ENCODE measurements at places on chromosomes 13 and 19.
A peak's percentile ranks its signal among the peaks of the same experiment; 100 is the strongest.

- no peak for DNase-seq
These were observed 31.6 kb upstream of the ZNF724 start for GRCh38 chr19:23281663-23282276.

DNA sequence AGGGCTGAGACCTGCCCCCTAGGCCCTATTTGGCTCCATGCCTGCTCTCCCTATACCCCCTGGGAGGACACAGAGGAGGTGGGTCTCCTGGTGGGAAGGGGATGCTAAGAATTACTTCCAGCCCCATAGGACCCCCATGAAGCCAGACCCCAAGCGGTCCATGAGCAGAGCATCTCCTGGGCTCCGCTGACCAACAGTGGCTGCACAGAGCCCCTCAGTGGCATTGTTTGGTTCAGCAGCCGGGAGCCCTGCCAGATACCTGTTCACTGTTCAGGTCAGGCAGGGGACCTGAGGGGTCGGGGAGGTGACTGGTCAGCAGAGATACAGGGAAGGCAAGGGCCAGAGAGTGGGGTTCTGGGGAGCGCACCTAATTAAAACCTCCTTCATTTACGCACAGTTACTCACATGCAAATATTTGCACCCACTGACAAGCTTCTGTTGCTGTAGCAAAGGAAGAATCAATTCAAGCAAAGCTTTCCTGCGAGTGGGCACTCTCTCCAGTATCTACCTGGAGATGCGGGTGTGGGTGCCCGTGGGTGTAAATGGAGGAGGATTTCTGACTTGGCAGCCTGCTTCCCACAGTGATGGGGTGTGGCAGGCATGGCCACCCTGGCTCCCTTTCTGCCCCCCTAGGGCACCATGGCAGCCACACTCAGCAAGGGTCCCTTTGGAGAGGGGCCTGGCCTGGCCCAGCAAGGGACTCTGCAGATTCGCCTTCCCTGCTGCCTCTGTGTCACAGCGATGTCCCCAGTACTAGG lies 83.5 kb downstream of the CHST8 start:
- no peak for DNase-seq

DNA sequence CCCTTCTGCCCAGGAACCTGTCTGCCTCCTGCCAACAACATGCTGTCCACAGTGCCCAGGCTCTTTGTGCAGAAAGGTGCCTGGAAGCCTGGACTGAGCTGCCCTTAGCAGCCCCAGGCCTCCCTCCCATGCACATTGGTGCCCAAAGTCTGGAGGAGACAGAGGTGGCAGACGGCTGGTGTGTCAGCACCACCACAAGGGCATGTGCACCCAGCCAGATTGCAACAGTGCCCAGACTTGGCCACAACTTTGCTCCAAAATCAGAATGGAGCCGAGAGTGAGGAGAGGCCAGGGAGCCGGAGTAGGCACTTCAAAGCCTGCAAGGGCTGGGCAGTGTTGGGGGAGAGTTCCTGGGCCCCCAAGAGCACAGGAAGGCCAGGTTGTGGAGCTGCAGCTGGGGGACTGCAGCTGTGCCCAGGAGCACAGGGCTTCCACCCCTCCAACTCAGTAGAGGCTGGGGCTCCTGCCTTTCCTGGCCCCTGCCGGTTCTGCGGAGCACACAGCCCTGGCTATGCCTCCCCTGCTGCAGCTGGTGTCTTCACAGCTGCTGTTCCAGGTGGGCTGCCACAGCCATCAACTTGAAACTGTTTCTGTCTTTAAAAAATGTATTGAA lies 1255.8 kb downstream of the SLITRK5 start:
- DNase-seq = no peak

- DNase-seq = no peak
These were observed 8.7 kb downstream of the EML2 start for GRCh38 chr19:45630463-45630862.

- DNase-seq = no peak
These were observed 11.2 kb upstream of the COMP start for GRCh38 chr19:18802354-18802753.

GRCh38 chr19:16334411-16334810 lies 9.8 kb downstream of the KLF2 start:
- DNase-seq = no peak

GRCh38 chr13:50682966-50683365 lies 160.5 kb downstream of the DLEU7 start:
- DNase-seq = no peak

- no peak for DNase-seq
These were observed 10.8 kb upstream of the HSPH1 start for GRCh38 chr13:31172535-31172934.

- DNase-seq = no peak
These were observed 805 bp downstream of the ZNF784 start for GRCh38 chr19:55623561-55623960.

GRCh38 chr13:29884671-29885430 lies 34.4 kb upstream of the UBL3 start:
- DNase-seq = no peak

- no peak for DNase-seq
These were observed 230.5 kb upstream of the SERP2 start for GRCh38 chr13:44142941-44143665.

DNA sequence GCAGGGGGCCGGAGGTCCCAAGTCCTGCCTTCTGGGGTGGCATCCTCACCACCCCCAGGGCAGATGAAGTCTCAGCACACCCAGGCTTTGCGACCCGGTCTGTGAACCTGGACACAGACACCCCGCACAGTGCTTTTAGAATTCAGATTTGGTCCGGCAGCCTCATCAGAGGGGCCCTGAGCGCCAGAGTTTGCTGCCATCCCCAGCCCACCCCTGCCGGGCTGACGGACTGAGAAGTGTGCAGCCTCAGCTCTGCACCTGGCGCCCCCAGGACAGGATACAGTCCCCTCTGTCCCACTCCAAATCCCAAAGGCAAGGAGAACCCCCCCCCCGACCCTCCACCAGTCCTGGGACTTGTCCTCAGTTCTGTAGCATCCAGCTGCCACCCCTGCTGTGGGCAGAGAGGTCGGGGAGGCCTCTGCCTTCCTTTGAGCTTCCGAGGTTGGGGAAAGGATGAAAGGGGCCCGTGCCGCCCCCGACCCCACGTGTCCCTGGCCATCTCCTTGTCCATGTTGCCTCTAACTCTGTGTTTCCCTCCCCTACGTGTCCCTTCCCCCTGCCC lies 16.9 kb downstream of the CAPN12 start:
- no peak for DNase-seq

DNA sequence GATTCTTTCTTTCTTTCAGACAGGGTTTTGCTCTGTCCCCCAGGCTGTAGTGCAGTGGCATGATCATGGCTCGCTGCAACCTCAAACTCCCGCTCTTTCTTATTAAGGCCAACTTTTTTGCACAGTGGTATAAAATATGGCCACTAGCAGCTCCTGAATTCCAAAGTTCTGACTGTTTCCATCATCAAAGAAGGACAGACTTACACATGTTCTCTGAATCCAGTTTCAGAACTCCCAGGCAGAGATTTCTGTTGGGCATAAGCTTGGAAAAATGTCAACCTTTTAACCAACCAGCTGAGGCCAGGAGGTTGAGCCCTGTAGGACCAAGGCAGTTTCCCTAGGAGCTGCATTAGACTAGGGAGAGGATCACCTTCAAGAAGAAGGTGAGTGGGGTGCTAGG lies 184.1 kb downstream of the HS6ST3 start:
- no peak for DNase-seq

DNA sequence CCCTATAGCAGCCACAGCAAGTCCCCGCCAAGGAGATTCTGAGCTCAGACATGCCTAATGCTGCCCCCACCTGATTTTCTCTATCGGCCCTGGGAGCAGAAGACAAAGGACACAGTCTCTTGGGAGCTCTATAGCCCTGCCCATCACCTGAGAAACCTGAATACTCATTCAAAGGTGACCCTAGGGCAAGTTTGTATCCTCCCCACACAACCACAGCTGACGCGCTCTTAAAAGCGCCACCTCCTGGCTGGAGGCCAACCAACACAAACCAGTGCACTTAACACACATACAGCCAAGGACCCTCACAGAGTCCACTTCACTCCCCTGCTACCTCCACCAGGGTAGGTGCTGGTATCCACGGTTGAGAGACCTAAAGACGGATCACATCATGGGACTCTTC lies 8.8 kb upstream of the IGFL4 start:
- no peak for DNase-seq

DNA sequence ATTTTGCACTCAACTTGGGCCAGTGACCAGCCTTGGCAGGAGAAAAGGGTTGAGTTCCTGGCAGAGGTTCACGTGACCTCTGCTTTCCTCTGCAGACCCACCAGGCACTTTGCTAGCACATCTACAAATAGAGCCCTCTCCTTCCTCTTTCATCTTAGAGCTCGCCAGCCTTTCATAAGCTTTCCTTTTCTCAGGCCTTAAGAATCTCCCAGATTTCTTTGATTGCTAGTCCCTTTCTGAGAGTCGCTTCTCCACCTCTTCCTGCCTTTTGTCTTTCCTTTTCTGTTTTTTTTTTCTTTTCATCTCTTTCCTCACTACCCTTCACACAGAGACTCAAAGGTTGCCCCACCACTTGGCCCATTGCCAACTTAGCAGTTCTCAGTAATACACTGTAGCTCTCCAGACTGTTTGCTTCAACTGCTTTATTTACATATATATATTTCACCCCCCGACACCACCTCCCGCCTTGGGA lies 375.7 kb upstream of the SPRY2 start:
- no peak for DNase-seq

DNA sequence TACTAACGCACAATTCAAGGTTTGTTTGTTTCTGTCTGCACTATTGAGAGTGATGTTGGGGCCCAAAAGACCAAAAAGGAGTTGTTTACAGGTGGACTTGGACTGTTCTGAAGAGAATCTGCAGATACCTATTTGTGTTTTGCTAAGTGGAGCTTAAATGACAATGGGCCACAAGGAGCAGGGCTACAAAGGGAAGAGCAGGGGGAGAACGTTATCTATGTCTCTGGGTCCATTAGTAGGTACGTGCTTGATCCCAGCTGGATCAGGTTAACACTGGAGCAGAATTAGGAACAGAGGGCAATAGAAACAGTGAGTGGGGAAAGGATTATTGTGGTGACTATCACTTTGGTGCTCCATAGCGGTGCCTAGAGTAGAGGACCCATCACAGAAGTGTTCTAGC lies 22.5 kb downstream of the NBEA start:
- DNase-seq = no peak

DNA sequence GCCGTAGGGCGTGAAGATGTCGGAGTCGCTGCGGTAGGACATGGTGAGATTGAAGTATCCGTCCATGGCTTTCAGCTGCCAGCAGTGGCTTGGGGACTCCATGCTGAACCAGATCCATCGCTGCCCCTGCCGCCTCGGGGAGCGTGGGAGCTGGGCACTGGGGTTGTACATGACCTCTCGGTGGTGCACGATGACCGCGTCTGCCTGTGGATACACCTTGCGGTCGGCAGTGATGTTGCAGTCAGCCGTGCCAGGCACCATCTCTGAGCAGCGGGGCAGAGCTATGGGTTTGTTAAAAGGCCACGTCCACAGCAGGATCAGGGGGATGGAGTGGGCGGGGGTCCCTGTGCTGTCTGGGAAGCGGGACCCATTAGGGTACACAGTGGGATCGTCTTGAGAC lies 7.4 kb downstream of the FUT6 start:
- DNase-seq = no peak

GRCh38 chr13:34430294-34430693 lies 511.8 kb upstream of the NBEA start:
- DNase-seq = no peak

- no peak for DNase-seq
These were observed 15.0 kb downstream of the CLEC4M start for GRCh38 chr19:7778081-7778480.

DNA sequence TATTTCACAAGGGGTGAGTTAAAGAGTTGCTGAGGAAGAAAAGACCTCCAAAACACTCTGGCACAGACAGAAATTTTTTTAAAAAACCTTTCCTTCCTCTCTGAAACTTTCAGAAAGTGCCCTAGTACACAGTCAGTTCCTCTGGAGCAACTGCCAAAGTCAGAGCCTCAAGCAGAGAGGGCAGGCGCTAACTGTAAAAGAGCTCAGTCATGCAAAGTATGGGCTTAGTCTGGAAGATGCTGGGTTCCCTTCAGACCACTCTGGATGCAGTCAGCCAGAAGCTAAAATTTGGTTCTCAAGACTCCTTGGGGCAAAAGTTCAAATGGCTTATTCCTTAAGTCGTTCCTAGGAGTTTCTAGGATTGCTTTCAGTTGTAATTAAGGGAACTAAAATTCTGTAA lies 671.6 kb downstream of the PCDH9 start:
- DNase-seq = no peak

GRCh38 chr13:93286047-93286446 lies 59.4 kb downstream of the GPC6 start:
- DNase-seq = no peak

DNA sequence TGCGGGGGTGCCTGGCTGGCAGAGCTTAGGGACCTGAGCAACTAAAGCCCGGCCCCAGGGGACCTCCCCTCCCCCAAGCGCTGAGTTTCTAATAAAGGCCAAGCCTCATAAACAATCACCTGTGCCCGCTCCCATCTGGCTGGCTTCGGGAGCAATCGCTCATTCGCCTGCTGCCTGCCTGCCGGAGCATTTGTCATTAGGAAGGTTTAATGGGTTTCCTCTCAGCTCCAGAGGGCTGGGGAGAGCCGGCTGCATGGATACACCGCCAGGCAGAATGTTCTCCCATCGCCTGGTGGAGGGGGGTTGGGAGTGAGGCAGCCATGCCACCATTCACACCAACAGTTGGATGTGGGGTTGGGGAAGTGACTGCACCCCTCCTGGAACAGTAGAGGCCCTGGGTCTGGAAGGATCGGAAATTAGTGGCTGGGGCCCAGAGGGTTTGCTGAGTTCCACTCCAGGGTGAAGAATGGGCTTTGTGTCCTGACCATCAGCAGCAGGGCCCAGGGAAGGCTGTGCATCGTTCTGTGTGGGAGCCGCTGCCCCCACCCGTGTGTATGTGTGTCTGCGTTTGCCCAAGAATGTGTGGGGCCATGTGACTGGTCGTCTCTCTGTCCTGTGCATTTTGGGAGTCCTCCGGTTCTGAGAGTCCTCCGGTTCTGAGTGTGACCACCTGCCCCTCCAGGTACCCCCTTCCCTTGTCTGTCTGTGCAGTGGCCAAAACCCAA lies 15.3 kb downstream of the PIN1 start:
- no peak for DNase-seq

GRCh38 chr19:296476-297225 lies 5.4 kb upstream of the PLPP2 start:
- no peak for DNase-seq

GRCh38 chr19:49057636-49058234 lies at the start of gene CGB7:
CGB7 (minus strand) TSS chr19:49057749; CDS start chr19:49055375, 2,374 bp downstream.
- DNase-seq = peak; percentile 49

DNA sequence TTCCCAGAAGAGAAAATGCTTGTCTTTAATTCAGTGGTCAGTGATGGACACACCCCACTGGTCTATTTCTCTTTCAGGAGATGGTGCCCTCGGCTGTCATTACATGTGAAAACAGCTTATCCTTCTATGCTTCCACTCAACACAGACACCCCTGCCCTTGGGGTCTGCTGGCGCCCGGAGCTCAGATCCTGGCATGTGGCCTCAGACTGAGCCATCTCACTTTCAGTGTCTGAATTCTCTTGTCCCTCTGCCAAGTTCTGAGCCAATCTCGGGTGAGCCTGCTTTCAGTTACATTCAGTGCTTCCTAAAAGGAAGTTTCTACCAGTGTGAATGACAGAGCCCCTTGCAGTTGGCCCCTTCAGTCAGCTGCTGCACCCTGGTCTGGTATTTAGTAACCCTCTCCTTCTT lies 293.6 kb downstream of the DNAJC15 start:
- DNase-seq = peak; percentile 17
